ENCODE measurements at places on chromosomes 1 and 21. TPM values are rescaled to one million over a fixed set of nuclear protein-coding genes. Genes with fewer than 3 reads are reported as not detected.

DNA sequence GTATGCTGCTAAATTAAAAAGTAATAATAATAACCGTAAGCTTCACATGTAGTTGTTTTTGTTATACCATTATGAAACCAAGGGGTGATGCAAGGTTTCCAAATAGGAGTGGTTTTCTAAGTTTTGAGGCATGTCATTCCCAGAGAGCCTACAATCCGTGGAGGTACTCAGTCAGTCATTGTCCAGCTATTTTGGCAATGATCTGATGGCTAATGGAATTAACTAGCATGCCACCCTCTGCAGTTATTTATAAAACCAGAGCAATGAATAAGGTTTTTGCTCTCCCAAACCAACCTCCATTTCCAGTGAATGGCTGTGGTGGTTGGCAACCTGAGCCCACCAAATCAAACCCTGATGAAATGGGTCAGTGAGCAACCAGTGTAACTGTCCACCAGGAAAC is 106.4 kb downstream of the TBX15 start:
- DNase-seq: no peak

GRCh38 chr21:41365377-41366107 is 3.7 kb downstream of the MX2 start:
- no peak for DNase-seq

DNA sequence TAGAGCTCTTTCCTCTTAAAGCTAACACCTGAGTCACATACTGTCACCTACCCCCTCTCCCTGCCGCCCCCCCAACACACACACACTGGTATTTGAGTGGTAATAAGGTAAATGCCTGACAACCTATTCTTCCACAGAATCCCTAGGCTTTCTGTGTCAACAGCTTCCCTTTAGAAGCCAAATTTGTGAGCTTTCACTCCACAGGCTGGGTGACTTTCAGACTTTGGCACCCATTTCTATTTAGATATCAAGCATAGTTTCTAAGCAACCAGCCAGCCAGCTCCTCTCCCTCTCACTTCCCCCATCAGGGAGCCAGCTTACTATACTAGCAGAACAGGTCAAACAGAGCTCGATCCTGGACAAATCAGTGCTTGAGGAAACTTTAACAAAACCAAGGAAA is 3.2 kb upstream of the C1orf74 start:
- DNase-seq: peak; percentile 32

GRCh38 chr1:12546771-12547585 is 71.0 kb downstream of the DHRS3 start:
- DNase-seq: no peak

- DNase-seq: no peak
These were observed 14.8 kb downstream of the MGST3 start for GRCh38 chr1:165645654-165646366.

- DNase-seq: no peak
These were observed 631.0 kb upstream of the PKN2 start for GRCh38 chr1:88053065-88053464.

GRCh38 chr21:46361176-46361575 is 37.2 kb downstream of the PCNT start:
- DNase-seq: no peak

- DNase-seq: peak; percentile 62
These were observed 168.4 kb downstream of the ZZZ3 start for GRCh38 chr1:77513839-77514763.

- DNase-seq: no peak
These were observed 8.7 kb downstream of the GNAT2 start for GRCh38 chr1:109610609-109611307.

- DNase-seq: no peak
These were observed 84.3 kb downstream of the HS2ST1 start for GRCh38 chr1:86998727-86999126.

DNA sequence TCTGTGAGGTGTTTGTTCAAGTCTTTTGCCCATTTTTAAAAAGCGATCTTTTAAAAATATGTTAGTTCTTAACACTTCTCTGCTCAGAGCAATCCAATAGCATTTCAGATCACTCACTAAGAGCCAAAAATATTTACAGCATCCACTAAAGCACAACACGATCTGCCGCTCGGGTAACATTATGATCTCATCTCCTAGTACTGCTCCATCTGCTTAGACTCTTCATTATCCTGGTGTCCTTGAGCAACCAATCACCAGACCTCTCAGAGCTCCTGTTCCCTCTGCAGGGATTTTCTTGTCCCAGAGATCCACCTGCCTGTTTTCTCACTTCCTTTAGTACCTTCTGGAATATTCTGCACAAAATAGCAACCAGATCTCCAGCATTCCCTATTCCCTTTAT is 235.3 kb upstream of the ESRRG start:
- DNase-seq: no peak

DNA sequence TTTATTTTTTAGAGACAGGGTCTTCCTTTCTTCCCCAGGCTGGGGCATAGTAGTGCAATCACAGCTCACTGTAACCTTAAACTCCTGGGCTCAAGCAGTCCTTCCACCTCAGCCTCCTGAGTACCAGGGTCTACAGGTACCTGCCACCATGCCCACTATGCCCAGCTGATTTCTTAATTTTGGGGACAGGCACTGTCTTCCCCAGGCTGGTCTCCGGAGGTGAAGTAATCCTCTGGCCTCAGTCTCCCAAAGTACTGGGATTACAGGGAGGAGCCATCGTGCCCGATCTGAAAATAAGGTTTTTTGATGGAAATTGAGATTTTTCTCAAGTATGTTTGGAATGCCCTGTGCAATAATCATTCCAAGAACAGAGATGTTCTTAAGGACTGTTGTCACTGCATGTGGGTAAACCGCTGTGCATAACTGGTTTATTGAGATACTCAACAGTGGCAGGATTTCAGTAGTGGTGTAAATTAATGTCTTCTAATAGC is 934 bp upstream of the MSH4 start:
- DNase-seq: no peak

GRCh38 chr1:229225331-229225782 is 45.6 kb upstream of the RAB4A start:
- no peak for DNase-seq

DNA sequence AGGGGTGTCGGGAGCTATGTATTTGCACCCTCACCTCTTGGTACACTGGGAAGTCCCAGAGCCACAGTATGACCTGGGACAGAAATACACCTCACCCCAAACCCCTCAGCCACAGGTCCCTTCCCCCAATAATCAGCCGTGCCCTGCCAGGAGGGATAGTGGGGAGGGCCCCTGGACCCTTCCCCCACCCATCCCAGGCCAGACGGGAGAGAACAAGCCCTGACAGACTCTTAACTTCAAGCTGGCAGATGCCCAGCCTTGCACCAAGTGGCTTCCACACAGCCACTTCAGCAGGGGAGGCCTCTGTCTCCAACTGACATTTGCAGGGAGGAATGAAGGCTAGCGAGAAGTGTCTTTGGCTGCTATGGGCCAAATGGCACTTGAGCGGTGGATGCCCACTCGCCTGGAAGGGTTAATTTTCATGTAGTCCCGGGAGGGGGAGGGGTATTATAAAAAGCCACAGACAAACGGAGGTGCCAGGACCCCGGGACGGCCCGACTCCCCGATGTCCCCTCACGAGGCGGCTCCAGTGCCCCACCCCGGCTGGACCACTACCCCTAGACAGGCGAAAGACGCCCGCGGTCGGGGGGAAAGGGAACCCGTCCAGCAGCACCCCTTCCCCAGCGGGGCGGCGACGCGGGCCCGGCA is 495 bp downstream of the SYNC start:
- DNase-seq: no peak

DNA sequence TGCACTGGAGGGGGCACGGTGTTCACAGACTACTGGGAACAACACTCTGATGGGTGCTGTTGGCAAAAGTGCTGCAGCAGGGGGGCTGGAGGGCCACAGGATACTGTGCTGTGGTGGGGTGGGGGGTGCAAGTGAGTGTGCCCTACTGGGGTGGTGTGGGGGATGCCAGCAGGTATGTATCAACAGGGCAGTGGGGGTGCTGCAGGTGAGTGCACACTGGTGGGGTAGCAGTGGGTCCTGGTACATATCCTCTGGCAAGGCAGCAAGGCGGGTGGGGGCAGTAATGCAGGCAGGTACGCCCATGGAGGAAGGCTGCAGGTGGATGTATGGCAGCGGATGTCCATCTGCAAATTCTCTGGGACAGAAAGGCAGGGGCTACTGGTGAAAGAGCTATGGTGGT is 48.8 kb upstream of the CD53 start:
- DNase-seq: no peak

GRCh38 chr1:31767225-31767624 is 3.1 kb upstream of the ADGRB2 start:
- no peak for DNase-seq

- DNase-seq: no peak
These were observed 3.8 kb downstream of the PTAFR start for GRCh38 chr1:28172713-28173150.

DNA sequence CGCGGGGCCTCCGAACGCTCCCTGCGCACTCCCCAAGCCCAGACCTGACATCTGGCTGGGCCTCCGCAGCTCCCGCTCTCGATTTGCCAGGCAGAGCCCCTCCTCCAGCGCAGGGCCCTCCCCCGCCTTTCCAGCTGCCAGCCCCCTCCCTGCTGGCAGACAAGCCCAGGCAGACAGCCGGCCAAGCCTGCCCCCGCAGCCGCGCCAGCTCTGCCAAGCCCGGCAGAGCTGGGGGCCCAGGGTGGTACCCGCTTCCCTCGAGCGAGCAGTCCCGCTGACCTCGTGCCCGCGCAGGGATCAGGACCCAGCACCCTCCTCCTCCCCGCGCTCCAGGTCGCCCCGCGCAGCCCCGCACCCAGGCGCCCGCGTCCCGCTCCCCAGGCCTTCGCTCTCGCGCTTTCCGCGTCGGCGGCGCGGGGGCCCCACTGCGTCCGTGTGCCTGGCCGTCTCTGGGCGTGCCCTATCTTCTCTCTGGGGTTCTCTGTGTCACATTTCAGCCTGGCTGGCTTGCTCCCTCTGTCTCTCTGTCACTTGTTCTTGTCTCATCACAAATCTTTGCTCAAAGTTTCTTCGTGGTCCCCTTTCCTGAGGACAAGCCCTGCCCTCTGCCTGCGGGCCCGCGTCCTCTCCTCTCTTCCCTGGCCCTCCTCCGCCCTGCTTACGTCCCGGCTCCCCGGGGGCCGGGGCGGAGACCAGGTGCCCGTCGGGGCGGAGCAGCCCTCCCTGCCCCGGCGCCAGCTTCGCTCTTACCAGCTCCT is 580 bp downstream of the INKA2 start:
- DNase-seq: peak; percentile 85

DNA sequence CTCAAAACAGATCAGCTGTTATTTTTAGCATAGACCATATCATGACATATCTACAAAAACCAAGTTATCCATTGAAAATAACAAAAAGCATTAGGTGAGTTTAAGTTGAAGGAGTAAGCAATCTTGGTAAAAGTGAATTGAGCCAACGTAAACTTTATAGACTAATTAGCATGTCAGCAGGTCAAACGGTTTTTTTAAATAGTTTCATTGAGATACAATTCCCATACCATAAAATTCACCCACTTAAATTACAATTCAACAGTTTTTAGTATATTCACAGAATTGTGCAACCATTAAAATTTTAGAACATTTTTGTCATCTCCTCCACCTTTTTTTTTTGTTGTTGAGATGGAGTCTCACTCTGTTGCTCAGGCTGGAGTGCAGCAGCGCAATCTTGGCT is 92.1 kb downstream of the TGFBR3 start:
- no peak for DNase-seq

- DNase-seq: no peak
These were observed 16.3 kb downstream of the LYPLAL1 start for GRCh38 chr1:219189952-219190351.

DNA sequence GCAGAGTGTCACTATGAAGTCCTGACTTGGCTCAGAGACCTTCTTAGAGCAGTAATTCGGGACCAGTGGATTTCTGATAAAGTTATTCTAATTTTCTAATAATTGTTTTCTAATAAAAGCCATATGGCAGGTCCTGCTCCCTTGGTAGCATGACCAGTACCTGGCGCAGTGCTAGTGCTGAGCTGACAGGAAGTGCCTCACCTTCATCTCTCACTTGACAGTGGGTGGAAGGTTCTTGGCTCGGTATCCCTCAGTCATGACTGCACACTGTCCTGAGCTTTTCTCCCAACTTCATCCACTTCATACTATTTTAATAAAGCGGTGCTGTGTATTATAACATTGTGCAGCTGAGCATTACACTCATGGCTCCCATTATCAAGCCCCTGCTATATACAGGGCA is 14.1 kb downstream of the VANGL1 start:
- DNase-seq: no peak

GRCh38 chr1:149844101-149844500 is 55.3 kb upstream of the BOLA1 start:
- no peak for DNase-seq

DNA sequence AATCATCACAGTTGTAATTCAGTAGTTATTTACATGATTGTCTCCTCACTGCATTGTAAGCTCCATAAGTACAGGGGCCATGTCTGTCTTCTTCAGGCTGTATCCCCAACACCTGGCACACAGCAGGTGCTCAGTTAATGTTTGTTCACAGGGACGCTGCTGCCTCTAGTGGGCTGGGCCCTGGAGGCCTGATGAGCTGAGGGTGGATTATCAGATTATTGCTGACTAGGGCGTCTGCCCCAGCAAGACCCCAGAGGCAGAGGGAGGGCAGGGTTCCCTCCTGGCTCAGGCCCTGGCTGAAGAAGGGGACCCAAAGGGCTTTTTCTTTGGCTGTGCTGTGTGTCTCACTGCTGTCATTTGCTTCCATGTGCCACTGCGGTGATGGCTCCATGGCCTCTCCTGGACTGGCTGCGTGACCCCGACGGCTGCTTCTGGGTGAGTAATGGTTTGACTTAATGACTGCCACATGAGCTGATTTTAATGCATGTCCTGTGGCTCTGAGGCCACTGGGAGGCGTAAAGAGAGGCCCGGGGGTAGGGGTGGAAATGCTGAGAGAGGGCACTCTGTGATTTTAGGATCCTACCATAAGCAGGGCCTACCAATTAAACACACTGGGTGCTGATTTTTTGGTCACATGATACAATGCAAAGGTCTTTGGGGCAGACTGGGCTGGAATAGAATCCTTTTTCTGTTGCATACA is 20.8 kb upstream of the EPB41 start:
- DNase-seq: no peak

DNA sequence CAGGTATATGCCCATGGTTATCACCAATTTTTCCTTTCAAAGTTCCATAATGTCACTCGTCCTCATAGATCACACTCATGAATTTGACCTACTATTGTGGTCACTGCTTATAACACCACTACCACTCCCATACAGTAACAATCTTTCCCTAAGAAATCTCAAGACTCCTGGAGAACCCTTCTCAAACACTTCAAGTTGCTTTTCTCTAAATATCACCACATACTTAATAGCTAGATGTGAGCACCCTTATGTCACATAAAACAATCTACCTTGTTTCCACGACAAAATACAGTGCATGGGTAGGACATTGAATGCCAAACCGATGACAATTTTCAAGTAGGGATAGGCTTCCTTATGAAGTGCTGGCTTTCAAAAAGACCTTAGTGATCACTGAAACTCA is 104.5 kb downstream of the LRRC53 start:
- no peak for DNase-seq

The NTNG1 gene
- total RNA-seq: 16.1 TPM

The MEX3A gene
- 1.1 TPM for total RNA-seq

The E2F2 gene
- total RNA-seq: not detected

The MATN1 gene
- total RNA-seq: 0.60 TPM

The DNM3 gene
- 191 TPM for total RNA-seq

The CFHR4 gene
- not detected for total RNA-seq

The UTS2 gene
- total RNA-seq: not detected

All from dorsolateral prefrontal cortex (tissue), 122 donors.